ENCODE measurements at places on chromosomes 7 and 10.

- no peak for DNase-seq
Measured at GRCh38 chr10:1540144-1540543, 197.2 kb downstream of the ADARB2 start.

GRCh38 chr10:110845756-110846620 lies 25.7 kb upstream of the PDCD4 start:
- DNase-seq, result no peak

- DNase-seq, result no peak
Measured at GRCh38 chr7:3338161-3338560, 37.1 kb downstream of the SDK1 start.

GRCh38 chr7:90833443-90833842 lies 237.3 kb downstream of the CDK14 start:
- no peak for DNase-seq

GRCh38 chr7:155453296-155454182 lies 4.4 kb upstream of the EN2 start:
- DNase-seq, result no peak

DNA sequence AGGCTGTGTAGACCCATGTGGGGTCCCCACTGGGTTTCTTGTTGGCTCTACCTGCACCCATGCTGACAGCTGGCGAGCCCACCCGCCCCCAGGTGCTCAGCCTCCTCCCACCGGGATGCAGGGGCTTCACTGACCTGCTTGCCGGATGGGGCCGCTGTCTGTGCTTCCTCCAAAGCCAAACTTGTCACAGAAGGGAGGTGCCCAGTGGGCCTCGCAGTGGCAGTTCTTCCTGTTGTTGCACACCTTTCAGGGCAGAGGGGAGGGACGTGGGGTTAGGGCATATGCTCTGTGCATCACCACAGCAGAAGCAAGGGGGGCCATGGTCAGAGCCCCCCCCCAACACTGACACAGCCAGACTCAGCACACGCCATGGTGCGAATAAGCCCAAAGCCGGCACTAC lies 146.5 kb downstream of the FANK1 start:
- no peak for DNase-seq

DNA sequence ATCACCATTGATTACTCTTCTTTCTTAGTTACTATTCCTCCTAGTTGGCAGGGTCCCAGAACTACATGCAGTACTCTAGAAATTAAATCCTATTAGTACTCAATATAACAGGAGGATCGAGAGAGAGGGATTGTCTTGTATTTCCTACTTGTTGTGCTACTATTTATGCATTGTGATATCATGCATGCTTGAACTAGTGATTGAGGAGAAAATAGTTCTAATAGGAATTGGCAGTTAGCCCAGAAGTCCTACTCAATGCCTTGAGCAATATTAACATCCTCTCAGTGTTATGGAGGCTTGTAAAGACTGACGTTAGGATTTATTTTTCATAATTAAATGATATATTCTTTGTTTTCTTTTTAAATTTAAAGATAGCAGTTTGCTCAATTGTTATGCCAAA lies 67.4 kb downstream of the FOXP2 start:
- peak; percentile 31 for DNase-seq

All from NCI-H1417 treated with DMSO at 0.1 percent for 48 hours (cell line).